Stimulated activated CD4-positive, alpha-beta T cell treated with anti-CD3 and anti-CD28 coated beads, Interleukin-4, amount 100 ng/mL, for 24 hours (primary cell): ENCODE measurements at places on chromosomes 1 and 21.

DNA sequence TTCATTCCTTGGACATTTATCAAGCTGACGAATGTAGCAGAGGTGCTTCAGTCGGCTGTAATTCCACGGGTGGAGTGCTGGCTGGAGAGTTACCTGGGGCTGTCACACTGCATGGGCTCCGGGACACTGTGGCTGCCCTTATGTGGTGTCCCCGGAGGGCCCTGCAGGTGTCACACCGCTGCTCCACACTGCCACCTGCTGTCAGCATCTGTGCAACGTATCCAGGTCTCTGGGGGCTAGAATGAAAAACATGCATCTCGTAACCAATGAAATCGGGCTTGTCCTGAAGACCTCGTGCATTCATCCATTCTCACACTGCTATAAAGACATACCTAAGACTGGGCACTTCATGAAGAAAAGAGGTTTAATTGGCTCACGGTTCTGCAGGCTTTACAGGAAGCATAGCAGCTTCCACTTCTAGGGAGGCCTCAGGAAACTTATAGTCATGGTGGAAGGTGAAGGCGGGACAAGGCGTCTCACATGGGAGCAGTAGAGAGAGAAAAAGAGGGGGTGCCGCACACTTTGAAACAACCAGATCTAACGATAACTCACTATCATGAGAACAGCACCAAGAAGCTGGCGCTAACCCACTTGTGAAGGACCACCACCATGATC lies 46.7 kb upstream of the PCBP3 start:
- DNase-seq = peak; percentile 89

- DNase-seq = no peak
Measured at GRCh38 chr1:160446945-160447600, 46.7 kb downstream of the VANGL2 start.

DNA sequence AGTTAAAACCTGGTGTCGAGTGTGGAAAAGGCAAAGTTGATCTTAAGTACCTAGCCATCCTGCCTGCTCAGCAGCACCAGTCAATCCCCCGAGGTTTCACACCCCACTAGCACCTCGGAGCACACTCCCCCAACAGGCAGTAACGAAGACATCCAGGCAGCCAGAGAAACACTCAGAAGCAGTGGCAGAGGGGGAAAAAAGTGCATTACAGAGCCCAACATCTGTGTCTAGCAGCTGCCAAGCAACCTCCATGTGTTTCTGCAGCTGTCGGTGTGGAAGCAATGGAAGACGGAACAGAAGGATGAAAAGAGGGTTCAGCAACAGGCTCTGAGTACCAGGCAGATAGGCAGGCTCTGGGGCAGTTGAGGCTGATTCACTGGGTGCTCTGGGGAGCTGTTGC lies 73.4 kb upstream of the PROX1 start:
- no peak for DNase-seq

- DNase-seq = no peak
Measured at GRCh38 chr1:228445490-228445842, 28.8 kb upstream of the TRIM17 start.

DNA sequence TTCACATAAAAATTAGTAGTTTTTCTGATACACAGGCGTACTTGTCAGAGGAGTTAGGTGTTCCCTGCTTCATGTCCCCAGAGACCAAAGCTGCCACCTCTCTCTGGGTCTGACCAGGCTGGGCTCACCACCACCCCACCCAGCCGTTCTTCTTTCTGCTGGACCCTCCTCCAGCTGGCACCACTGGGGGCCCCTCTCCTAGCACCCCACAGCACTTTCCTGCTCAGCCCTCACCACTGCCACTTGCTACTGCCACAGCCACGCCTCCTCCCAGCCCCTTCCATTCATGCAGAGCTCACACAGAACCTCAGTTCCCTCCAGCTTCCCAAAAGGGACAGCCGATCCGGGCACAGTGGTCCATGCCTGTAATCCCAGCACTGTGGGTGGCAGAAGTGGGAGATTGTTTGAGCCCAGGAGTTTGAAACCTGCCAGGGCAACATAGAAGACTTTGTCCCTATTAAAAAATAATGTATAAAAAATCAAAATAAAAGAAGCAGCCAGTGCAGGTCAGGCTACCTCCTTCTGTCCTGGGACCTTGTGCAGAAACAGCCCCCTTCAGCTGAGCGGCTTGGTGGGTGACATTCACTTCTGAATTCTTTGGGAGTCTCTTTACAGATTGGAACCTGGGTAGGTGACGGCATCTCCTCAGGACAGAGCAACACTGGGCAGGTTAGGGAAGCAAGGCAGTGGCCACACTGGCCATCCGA lies 208.3 kb downstream of the TOMM20 start:
- no peak for DNase-seq

- DNase-seq = no peak
Measured at GRCh38 chr1:107365527-107366240, 224.8 kb downstream of the NTNG1 start.

DNA sequence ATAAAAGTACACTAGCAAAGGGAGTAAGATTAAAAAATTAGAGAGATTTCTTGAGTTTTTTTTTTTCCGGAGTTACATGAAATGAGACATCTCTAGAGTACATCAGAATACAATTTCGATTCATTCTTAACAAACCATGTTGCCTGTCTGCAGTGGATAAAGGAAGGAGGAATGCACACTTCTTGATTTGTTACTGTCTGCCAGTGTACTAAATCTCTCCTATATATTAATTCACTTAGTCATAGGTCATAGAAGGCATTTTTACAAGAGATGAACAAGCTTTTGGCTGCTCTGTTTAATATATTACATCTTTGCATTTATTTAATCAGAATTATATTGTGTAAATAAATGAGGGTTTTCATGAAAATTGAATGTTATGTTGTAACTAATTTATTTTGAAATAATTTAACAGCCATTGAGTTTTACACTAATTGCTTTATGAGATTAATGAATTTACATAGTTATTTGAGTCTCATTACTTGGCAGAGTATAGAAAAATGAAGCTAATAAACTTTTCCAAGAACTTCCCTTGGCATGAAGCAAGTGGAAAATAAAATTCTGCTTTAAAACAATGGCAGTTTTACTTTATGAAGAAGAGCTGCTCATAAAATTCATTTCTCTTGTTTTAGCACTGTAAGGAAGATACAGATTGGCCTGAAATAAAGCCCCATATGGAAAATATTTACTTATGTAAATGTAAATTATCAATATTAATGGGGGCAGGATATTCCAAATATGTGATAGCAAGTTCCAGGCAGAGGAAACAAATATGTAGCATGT lies 1284.7 kb downstream of the BRINP3 start:
- no peak for DNase-seq

DNA sequence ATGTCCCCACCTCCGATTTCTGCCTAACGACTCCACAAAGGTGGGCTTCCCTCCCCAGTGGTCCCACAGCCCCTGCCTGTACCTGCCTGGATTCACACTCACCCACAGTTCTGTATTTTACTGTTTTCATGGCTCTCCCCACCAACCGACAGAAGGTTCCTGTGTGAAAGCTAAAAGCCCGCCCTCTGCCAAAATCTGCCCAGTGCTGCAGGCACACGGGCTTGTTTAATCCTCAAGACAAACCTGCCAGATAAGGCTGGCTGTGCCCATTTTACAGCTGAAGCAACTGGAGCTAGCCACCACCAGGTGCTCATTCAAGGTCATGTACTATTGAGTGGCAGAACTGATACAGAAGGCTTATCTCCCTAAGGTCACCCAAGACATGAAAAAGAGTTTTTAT lies 114.5 kb downstream of the HIVEP3 start:
- DNase-seq = no peak

- DNase-seq = no peak
Measured at GRCh38 chr1:17308593-17308992, 596 bp downstream of the PADI4 start.

DNA sequence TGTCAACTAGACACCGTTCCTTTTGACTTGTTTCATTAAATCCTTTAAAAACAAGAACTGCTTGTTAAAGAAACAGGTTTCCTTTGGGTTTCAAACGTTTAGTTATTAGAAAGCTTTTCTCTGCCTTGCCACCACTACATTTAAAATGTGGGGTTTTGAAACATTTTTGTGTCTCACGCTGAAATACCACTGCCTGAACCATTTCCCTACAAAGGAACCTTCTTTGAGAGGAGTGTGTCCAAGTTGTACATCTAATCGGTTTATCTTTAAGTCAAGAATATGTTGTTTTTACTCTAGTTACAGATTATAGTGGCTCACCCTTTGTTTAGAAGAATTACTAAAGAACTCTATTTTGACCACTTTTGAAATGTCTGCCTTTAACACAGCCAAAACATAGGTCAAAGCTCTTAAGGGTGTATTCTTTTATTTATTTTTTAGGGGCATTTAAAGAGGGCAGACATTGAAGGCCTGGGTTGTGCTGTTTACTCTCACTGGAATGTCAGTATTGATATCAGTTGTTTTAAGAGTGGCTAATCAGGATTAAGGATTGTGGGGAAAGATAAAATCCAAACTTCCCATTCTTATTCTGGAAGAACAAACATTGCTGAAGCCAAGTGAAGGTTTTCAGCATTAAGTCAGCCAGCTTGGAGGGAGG lies 143.4 kb downstream of the GALNT2 start:
- no peak for DNase-seq

GRCh38 chr1:157540852-157541251 lies 11.5 kb downstream of the FCRL5 start:
- no peak for DNase-seq

GRCh38 chr1:18646091-18646785 lies 15.6 kb downstream of the PAX7 start:
- no peak for DNase-seq

- DNase-seq = no peak
Measured at GRCh38 chr1:50977575-50978143, 7.6 kb downstream of the CDKN2C start.

DNA sequence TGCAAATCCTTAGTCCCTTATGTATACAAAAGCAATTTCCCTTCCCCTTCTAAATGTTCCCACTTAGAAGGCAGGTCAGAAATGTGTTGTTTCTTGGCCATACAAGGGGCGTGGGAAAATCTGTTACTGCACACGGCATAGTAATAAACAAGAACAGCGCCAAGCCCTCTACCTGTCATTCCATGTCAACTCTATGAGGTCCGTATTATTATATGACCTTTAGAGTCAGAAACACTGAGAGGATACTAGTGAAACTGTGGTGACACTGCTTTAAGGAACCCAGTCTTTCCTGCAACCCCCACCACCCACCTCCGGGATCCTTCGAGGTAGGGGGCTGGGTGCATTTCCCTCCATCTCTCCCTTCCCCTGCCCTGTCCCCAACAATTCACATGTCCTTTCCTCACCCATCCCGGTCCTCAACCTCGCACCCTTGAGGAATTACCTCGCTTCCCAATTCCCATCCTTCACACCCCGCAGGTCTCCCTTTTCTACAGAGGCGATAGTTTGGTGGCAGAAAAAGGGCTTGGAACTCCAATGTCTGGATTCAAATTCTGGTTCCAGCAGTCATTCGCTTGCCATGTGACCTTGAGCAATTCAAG lies 647 bp downstream of the SDHB start:
- DNase-seq = no peak

- DNase-seq = no peak
Measured at GRCh38 chr1:224640587-224640986, 24.5 kb downstream of the CNIH3 start.

DNA sequence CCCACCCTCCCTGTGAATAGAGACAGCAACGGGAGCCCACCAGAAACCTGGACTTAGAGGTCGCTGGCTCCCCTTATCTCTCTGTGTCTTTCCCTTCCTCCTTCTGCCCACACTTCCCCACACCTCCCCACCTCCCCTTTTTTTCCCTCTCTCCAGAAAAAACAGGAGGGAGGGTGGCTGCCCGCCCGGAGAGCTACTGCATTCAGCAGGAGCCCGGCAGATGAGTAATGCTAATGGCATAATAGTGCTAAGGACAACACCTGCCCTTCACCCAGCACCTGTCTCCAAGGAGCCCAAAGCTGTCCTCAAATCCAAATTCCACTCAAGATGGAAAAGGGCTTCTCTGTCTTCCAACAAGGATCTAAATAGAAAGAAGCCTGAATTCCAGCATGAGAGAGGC lies 11.4 kb upstream of the PRELP start:
- DNase-seq = no peak

- no peak for DNase-seq
Measured at GRCh38 chr1:171717062-171717718, 24.7 kb downstream of the VAMP4 start.

DNA sequence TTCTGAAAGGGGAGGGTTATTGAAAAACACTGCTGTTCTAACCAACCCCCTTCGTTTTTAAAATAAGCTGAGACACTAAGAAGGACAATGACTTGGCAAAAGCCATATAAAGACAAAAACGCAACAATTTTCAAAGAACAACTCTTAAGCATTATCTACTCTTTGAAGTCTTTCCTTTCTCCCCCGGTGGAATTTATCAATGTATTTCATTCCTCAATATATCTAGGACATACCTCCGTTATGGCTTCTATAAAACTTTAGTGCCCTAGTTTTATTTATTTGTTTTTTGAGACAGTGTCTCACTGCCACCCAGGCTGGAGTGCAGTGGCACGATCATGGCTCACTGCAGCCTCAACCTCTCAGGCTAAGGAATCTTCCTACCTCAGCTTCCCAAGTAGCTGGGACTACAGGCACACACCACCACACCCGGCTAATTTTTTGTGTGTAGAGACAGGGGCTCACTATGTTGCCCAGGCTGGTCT lies 3.2 kb downstream of the NRDC start:
- no peak for DNase-seq

GRCh38 chr1:21100481-21100921 lies 76.2 kb downstream of the EIF4G3 start:
- no peak for DNase-seq

- no peak for DNase-seq
Measured at GRCh38 chr1:179806333-179806732, 63.2 kb downstream of the FAM163A start.

GRCh38 chr1:156412653-156413321 lies 43.8 kb downstream of the RHBG start:
- DNase-seq = no peak
